ENCODE measurements at places on chromosomes 2 and 18.

GRCh38 chr18:50788284-50788683 is 31.5 kb downstream of the MRO start:
- DNase-seq, result no peak

- no peak for DNase-seq
Measured at GRCh38 chr2:38700113-38700785, 34.3 kb downstream of the GALM start.

DNA sequence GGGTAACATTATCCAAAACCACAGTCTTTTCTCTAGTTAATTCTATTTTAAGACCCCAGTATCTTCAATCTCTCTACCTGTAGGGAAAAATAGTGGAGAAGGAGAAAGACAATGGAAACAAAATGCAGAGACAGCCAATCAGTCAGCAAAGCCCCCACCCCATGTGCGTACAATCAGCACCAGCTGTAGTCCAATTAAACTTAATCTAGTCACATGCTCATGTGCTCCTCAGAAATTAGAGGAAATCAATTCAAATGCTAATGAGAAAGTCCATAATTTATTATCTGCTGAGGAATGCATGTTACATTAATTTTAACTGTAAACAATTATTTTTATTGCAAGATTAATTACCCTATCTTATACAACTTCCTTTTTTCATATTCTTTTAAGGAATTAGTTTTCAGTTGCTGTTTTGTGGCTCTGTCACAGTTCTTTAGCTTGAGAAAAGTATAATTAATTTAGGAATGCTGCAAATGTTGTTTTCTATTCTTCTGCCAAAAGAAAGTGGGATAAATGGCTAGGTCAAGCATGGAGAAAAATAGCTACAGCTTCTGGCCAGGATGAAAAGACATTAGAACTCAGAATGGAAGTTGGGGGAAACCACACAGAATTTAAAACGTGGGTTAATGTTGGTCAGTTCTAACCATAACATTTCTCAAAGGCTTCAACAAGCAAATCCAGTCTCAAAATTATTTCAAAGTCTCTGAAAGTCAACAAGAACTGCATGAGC is 232.4 kb upstream of the HNRNPA3 start:
- no peak for DNase-seq

DNA sequence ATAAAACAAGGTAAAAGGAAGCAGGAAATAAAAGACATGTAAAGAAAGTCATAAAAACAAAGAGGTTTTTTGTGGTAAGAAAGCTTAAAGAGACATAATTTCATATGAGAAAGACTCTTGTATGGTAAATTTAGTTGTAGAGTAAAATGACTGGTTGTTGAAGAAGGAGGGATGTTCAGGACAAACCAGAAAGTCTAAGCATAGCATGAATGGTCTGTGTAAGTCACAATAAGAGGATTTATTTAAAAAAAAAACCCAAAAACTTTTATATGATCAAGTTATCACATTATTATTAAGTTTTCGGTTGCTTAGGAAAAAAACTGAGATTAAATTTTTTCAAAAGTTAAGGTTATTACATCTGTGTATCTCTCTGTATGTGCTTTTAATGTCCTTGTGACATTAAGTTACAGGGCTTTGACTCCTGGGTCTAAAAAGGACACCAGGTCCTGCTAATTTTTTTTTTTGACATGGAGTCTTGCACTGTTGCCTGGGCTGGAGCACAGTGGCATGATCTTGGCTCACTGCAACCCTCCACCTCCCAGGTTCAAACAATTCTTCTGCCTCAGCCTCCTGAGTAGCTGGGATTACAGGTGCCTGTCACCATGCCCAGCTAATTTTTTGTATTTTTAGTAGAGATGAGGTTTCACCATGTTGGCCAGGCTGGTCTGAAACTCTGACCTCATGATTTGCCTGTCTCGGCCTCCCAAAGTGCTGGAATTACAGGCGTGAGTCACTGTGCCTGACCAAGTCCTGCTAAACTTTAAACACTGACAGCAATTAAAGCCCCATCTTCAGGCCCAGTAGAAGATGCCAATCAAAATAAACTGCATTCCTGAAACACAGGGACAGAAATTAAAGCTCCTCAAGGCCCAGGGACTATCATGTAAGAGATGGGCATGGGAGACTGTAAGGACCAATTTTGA is 14.2 kb upstream of the OXER1 start:
- no peak for DNase-seq

GRCh38 chr2:64410671-64411070 is 43.3 kb upstream of the LGALSL start:
- DNase-seq, result no peak

DNA sequence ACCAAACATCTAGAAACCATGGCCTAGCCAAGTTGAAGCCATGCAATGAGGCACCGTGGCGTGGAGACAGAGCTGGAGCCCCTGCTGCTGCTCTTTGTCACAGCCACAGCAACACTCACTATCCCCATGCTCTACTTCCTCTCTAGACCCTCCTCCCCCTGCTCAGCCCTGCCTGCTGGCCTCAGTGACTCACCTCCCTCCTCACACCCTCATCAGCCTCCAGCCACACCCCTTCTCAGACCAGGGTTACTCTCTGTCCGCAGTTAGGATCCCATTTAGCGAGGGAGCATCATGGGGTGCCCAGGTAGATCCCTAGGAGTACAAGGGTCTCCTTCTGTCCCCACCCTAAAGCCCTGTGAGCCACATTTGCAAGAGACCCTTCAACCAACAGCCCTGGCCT is 25.4 kb upstream of the SOX11 start:
- no peak for DNase-seq

GRCh38 chr2:189854187-189854586 is 69.9 kb downstream of the PMS1 start:
- DNase-seq, result no peak

DNA sequence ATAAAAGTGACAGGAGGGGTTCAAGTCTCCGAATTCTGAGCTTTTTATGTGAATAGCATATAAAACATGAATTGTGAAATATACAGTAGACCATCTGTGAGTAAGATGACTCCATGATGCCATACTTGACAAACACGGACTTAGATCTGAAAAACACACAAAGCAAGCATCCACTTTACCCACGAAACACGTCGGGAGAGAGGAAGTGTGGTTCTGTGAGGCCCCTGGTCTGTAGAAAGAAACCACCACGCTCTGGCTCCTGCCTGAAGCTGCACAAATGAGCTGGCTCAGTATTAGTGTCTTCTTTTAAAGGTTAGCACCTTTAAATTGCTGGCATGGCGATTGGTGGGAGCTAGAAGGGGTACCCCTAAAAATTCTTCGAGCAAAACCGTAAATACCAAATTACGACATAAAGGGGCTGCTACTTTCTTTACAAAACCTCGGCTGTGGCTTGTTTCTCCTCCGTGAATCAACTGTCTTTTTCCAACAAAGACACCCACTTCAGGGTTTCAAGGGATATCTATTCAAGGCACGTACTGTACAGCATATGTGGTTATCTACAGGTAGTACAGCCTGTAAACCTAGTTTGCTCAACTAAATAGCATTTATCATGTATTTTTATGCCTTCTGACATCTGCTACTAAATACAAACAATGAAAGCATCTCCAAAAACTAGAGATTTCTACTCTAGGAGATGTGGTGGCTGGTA is 70.9 kb downstream of the AFF3 start:
- no peak for DNase-seq

DNA sequence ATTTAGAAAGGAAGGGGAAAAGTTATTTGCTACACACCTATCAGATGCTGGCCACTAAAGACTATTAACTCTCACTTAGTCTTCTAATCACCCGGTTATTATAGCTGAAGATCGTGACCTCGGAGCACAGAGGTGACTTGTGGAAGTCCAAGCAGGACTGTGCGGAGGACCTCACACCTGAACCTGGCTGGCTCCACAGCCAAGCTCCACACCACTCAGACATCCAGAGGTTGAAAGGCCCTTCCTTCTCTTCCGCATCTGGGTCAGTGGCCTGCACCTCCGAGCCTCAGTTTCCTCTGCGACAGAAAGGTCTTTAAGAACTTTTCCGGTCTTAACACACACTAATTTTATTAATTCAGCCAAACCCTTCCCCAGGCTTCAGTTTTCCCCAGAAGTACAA is 57.9 kb downstream of the TNS1 start:
- peak; percentile 2 for DNase-seq

GRCh38 chr2:20421988-20422370 is 24.9 kb upstream of the RHOB start:
- peak; percentile 100 for DNase-seq

DNA sequence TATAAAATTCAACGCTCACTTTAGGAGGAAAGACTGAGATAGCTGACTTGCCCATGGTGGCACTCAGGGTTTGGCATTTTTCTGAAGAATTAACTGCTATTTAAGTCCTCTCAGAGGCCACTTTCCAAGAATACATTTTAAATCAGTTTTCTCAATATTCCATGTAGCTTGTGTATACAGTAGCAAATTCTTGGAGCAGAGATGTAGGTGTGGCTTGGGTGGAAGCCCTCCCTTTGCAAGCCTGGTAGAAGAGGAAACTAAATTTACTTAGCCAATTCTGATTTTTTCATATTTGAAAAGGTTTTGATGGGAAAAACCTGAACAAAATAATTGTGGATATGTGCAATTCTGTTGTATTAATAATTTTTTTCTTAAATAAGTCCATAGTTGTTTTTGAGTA is 14.0 kb upstream of the ITGAV start:
- DNase-seq, result no peak

GRCh38 chr18:3450012-3450798 is at the start of gene TGIF1:
Gene TGIF1, plus strand, starts transcription at chr18:3450172. Its CDS starts 318 bp downstream, at chr18:3450490.
- DNase-seq, result peak; percentile 91

GRCh38 chr18:36348971-36349417 is 51.5 kb downstream of the FHOD3 start:
- peak; percentile 5 for DNase-seq

GRCh38 chr2:216702756-216703155 is 7.4 kb upstream of the IGFBP5 start:
- peak; percentile 71 for DNase-seq

- peak; percentile 55 for DNase-seq
Measured at GRCh38 chr18:57801761-57802212, 1.3 kb downstream of the ATP8B1 start.

DNA sequence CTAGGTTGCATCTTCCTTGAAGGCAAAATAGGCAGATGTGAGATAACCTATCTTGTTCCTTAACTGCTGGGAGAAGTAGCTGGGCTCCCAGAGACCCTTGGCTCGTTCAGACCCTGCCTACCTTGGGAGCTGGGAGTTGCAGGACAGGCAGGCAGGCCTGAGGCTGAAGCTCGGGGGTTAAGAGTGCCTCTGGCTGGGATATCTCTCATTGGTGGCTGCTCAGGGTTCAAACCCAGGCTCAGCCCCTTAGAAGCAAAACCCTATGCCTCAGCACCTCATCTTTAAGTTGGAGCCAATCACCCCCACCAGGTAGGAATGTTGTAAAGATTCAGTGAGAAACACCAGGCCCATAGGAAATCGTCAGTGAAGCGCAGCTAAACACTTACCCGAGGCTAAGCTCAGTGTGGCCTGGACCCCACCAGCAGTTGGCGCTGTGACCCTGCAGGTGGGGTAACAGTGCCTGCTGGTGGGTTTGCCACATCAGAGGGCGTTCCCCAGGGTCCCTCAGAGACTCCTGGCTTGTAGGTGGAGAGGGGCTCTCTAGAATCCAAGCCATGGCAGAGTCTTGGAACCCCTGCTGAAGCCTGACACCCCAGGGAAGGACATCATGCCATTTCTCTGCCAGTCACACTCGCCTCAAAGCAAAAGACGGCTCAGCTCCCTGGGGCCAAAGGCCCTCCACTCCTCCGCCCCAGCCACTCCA is 54.6 kb upstream of the GPR17 start:
- peak; percentile 44 for DNase-seq

- DNase-seq, result no peak
Measured at GRCh38 chr2:106638043-106638442, 150.9 kb downstream of the CD8B2 start.

GRCh38 chr18:48787203-48788151 is 163.3 kb downstream of the SMAD7 start:
- no peak for DNase-seq

DNA sequence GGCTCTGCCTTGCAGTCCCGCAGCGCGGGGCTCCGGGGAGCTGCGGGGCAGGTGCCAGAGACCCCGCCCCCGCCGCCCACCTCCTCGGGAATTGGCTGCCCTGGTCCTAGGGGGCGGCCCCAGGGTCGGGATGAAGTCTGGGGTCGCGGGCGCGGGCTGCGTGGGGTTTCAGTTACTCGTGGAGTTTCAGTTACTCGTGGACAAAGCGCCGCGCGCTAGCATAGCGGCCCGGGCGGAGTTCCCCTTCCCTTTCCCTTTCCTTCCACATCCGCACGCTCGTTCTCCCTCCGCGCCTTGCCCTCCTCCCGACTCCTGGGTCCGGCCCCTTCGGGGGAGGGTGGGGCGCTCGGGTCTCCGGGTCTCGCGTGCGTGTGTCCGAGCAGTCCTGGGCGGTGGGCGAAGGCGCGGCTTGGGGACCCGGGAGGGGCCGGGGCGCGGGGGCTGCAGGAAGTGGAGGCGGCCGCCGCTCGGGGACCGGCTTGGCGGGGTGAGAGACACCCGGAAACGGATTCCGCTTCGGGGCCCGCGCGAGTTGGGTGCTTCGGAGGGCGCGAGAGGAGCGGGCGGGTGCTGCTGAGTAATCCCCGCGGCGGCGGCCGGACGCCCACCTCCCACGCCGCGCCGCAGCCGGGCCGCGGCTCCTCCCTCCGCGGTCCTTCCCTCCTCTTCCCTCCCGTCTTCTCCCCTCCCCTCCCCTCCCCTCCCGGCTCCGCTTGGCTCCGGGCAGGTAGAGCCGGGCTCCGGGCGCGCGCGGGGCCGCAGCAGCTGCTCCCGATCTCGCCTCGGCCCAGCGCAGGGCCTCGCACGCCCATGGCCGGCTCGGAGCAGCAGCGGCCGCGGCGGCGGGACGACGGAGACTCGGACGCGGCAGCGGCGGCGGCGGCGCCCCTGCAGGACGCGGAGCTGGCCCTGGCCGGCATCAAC is at the start of gene TTC39C:
TTC39C (plus strand) TSS at position 693 of the 924 bp plus-strand sequence; CDS start at position 811, 118 bp downstream.
- peak; percentile 70 for DNase-seq
